ENCODE measurements at places on chromosomes 16 and 17.

DNA sequence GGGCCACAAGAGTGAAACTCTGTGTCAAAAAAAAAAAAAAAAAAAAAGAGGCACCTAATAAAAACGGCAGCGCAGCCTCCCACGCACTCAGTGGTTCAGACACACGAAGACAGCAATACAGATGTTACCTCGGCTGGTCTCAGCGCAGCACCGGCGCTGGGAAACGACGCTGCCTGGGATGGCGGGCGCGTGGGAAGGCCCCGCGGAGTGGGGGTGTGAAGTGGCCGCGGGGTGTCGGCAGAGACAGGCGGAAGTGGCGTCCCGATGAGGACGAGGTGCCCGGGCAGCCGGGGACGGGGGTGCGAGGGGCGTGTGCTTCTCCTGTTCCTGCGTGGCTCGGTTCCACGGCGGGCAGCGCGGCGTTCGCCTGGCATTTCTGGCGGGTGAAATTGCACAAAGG is 179.4 kb downstream of the BANP start:
- no peak for DNase-seq

DNA sequence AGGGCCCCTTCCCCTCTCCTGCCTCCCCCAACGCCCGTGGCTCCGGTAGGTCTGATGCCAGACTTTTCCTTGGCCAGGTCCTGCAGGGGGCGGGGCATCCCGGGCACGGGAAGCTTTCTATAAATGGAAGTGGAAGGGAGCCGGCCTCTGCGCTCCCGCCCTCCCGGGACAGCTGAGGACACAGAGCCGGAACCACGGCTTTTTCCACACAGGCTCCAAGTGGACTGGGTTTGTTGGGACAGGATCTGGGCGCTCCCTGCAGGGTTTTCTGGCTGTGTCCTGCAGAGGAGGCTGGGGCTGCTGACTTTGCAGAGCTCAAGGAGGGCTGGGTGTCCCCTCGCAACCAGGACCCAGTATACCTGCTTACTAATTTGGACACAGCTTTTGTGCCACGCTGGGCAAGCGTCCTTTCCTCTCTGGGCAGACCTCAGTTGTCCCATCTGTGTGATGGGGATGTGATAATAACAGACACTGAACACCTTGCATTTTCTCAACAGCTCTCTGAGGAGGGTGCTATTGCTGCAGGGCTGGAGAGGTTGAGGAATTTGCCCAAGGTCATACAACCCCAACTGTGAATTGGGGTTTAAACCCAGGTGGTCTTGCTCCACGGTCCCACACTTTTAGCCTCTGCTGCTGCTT is 1.8 kb downstream of the TNS4 start:
- peak; percentile 54 for DNase-seq

GRCh38 chr16:70715055-70715858 is 29.4 kb upstream of the MTSS2 start:
- DNase-seq: no peak

DNA sequence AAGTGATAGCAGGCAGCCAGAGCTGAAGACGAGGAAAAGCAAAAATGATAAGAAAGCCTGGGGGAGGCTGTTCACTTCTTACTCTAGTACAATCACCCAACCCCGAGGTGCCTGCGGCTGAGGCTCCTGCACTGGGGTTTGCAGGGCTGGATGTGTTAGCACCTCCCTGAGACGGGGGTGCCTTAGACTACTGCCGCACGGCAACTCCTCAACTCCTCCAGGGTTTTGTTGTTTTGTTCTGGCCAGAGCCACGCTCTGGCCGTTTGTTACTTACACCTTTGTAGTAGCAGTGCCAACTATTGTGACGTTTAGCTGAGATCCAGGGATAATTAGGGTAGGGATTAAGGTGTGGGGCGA is 51.5 kb downstream of the LDHD start:
- DNase-seq: no peak

DNA sequence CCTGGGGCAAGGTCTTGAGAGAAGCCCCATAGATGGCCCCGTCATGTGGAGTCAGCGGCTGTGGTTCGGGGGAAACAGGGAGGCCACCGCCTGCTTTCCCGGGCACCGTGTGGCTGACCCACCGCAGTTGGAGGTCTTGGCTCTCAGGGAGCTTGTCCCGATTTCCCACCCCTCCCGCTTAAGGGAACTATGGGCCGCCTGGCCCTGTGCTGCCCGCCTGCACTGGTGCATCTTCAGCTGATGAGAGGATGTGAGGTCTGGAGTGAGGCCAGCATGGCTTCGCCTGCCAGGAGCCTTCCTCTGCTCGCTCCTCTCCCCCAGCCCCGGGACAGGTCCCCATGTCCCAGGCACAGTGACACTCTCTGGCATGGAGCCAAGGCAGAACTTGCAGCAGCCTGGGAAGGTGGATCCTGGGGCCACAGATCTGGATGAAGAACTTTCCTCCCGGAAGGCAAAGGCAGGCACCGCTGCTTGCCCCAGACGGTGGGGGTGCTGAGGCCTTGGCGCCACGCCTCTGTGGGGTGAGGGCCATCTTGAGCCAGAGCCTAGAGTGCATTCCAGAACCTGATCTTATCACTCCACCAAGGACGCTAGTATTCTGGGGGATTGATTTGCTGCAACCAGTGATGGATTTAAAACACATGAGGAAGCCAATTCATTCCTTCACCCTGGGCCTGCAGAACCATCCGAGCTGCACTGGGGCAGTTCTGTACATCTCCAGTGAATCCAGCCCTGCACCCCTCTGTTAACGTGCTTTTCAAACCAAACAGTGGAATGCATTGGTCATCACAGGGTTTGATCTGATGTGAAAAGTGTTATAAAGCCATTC is 178.6 kb upstream of the TNRC6C start:
- no peak for DNase-seq

GRCh38 chr16:50999181-50999580 is 151.9 kb downstream of the SALL1 start:
- no peak for DNase-seq

- no peak for DNase-seq
Observed at GRCh38 chr17:288802-289356, 63.7 kb downstream of the RPH3AL start.

DNA sequence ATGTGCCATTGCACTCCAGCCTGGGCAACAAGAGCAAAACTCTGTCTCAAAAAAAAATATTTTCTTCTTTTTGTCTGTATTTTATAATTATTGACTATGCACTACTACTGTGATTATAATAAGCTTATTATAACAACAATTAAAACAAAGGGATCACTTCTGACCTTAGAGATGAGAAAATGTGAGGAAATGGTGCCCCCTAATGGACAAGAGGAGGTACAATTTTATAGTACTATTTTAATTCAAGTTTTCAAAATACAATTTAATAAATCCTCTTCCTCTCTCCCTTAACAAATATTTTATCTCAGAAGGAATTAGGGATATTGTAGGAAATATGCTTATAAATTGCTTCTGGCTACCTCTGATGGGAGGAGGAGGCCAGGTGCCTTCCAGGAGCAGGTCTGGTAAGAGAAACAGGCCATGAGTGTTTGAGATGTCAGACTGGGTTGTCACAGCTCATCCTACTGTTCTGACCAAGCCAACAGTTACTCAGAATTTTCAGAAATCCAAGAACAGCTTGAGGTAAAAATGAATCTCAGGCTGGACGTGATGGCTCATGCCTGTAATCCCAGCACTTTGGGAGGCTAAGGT is 14.0 kb downstream of the VPS53 start:
- peak; percentile 1 for DNase-seq

Data from NCI-H774 (cell line).